NCI-H1092 treated with DMSO at 0.1 percent for 48 hours (cell line): ENCODE measurements at places on chromosomes 1 and 21.
A peak's percentile ranks its signal among the peaks of the same experiment; 100 is the strongest.

DNA sequence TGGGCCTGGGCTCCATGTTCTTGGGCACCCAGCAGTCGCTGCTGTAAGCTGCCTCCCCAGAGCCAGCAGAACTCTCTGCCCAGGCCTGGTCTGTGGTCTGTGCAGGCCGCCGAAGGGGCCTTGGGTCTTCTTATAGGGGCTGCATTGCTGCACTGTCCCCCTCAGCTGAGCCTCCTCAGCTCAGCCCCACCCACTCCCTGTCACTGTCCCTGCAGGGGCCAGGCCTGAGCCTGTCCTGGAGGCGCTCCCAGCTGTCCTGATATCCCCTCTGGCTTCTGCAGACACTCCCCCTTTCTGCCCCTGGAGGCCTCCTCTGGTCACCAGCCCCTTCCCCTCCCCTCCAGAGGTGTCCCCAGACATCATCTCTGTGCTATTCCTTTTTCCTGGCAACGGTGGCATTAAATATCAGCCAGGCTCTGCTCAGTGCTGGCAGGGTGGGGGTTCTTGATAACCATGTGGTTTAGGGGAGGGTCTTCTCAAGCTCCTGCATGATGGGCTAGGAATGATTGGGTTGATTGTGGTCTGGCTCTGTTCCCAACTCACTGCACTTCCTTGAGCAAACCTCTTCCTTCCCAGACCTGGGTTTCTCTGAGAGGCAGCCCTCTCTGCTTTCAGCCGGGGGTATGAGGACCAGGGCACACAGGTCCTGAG is 3.7 kb upstream of the FOXO6 start:
- no peak for DNase-seq

DNA sequence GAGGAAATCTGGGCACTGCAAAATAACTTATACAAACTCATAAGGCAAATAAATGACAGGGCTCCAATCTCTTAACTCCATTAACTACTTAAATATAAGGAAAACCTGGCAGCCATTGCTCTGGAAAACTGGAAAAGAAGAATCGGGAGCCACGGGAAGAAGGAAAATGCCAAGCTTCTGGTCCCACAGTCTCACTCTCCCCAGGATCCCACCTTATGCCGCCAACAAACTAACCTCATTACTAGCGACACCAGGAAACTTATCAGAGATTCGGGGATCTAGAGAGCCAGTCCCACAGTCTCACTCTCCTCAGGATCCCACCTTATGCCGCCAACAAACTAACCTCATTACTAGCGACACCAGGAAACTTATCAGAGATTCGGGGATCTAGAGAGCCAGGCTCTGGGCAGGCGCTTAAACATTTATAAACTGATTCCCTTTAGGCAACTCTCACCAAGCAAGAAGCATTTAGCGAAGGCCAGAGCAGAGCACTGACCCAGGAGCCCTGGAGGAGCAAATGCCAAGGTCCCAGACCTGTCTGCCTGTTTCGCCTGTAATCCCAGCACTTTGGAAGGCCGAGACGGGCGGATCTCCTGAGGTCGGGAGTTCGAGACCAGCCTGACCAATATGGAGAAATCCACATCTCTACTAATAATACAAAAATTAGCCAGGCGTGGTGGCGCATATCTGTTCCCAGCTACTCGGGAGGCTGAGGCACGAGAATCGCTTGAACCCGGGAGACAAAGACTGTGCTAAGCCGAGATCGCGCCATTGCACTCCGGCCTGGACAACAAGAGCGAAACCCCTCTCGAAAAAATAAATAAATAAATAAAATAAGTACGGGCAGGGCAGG is 720 bp downstream of the PSMB2 start:
- no peak for DNase-seq

GRCh38 chr1:63199706-63200335 is 122.5 kb upstream of the FOXD3 start:
- DNase-seq = no peak

DNA sequence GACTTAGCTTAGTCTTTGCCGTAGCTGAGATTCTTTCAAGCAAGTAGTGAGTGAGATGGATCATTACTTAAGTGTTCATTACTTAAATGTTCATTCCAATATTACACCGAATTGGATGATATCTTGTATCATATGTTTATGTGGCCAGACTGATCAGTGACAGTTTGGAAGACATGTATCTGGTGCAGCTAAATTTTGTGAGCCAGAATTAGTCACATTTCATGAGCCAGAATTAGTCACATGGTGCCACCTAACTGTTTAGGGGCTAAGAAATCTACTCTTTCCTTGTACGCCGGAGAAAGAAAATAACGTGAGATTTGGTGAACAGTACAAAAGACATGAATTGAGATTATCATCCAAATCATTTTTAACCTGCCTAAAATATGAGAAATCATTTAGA is 355.6 kb downstream of the USP25 start:
- DNase-seq = no peak

DNA sequence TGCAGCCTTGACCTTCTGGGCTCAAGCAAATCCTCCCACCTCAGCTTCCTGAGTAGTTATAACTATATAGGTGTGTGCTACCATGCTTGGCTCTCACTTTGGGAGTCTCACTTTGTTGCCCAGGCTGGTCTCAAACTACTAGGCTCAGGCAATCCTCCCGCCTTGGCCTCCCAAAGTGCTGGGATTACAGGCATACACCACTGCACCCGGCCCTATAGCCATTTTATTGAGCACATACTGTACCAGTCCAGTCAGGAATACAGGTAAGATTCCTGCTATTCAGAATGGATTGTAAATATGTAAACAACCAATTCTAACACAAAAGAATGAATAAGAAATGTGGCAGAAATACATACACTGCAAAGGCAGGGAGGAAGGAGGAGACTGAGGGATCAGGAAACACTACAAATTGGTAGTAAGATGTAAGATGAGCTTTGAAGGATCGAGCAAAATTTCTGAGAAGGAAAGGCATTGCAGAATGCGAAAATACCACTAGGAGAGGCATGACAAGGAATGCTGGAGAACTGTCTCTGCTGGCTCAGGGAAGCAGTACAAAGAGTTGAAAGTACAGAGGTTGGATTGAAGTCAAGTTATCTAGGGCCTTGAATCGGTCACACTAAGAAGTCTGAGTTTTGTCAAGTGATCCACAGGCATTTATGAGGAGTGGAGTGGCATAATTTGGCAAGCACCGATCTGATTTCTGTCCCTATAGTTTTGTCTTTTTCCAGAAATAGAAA is 60.4 kb downstream of the LHX4 start:
- DNase-seq = no peak

DNA sequence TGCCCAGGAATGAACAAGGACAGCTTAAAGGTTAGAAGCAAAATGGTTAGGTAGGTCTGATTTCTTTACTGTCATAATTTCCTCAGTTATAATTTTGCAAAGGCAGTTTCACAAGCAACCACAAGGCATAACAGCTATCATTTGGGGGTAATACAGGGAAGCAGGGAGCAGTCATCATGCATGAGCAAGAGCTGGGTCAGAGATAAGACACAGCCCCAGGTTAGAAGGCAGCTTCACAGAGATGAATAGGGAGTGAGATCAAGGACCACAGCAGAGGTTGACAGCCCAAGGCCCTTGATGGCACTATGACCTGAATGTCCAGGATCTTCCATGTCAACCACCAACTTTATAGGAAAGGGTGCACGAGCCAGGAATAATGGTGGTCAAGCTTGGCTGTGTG is 9.0 kb upstream of the CSRP1 start:
- no peak for DNase-seq

GRCh38 chr1:200675588-200675852 is 5.8 kb upstream of the DDX59 start:
- DNase-seq = no peak

GRCh38 chr1:18484721-18485120 is 4.0 kb downstream of the KLHDC7A start:
- DNase-seq = no peak

DNA sequence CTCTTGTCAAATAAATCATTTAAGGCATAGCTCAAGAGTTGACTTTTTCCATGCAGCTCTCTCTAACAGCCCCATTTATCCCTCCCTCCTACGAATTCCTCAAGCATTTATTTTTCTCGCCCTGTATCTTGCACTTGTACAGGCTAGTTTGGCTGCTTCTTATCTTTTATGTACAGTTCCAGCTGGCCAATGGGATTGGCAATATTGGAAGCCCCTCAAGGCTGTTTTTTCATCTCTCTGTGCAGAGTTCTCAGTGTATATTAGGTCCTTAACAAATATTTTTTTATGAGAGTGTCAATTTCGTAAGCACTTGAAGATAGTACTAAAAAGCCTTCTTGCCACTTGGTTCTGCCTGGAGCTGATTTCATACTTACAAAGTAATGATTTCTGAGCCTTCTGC is 356.0 kb downstream of the ST6GALNAC3 start:
- no peak for DNase-seq

GRCh38 chr1:215992620-215993019 is 425.5 kb downstream of the KCTD3 start:
- peak; percentile 51 for DNase-seq

- DNase-seq = no peak
Measured at GRCh38 chr1:183920651-183921050, 115.7 kb downstream of the RGL1 start.

DNA sequence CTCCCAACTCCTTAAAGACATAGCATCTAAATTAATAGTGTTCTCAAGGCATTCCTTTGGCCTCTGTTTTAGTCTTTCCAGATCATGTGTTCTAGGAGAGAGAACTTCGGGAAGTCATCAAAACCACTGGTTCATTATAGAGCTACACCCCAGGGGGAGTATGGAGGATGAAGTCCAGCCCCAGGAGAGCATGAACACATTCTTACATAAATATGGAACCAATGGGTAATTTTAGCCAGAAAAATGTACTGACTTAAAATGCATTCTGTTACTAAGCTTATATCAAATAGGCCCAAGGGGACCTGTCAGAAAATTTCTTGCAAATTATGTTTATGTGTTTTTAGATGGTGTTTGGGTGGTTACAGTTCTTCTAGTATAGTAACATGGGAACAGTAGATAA is 165.2 kb downstream of the NTMT2 start:
- DNase-seq = no peak

DNA sequence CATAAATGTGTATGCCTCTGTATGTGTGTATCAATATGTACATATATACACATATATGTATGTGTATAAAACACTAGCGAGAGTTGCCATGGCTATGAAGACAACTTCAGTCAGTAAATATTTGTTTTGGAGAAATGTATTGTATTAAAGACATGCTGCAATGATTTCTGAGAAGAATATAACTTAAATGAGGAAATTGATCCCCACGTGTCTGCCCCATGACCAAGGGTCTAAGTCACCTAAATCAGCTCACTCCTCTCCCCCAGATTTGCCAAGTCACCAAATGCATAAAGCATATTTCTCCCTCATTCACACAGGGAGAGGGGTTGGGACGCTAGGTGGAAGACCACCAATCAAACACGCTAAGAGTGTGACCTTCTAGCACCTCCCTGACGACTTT is 58.3 kb upstream of the LYST start:
- no peak for DNase-seq

- no peak for DNase-seq
Measured at GRCh38 chr1:155472491-155473083, 90.0 kb downstream of the ASH1L start.

GRCh38 chr1:206831650-206832049 is 33.8 kb upstream of the IL20 start:
- no peak for DNase-seq

GRCh38 chr1:15509586-15509985 is 14.4 kb downstream of the CASP9 start:
- DNase-seq = no peak

DNA sequence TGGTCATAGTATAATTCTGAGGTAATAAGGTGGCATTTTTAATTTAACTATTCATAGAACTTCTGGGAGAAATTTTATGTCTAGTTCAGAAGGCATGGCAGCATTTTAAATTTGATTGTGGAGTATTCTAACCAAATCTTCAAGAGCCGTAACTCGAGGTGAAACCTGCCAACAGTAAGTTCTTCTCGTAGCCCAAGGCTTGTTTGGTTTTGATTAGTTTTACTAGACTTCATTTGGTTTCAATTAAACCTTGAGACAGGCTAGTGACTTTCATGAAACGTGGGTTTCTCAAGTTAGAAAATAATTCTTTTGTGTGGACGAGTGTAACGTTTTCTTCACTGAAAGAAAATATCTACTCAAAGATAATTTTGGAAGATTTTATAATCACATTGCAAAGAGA is 395.5 kb downstream of the USP25 start:
- DNase-seq = no peak

- no peak for DNase-seq
Measured at GRCh38 chr1:87760155-87760554, 431.5 kb downstream of the LMO4 start.

DNA sequence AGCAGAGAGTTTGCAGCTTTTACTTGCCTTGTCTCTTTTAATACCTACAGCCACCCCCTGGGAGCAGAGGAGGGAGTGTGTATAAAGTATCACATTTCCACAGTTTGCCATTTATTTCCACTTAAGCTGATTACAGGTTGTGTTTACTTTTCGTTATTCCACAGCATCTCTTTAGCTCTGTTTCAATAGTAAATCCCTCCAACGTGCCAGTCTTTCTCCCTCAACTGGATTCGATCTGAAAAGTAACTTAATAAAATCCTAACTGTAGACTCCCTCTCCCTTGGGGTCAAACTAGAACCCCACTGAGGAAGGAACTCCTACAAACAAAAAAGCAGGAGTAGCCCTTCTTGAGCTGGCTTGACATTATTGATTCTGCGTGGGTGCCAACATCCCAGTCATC is 3.1 kb upstream of the FCGR2A start:
- peak; percentile 98 for DNase-seq

DNA sequence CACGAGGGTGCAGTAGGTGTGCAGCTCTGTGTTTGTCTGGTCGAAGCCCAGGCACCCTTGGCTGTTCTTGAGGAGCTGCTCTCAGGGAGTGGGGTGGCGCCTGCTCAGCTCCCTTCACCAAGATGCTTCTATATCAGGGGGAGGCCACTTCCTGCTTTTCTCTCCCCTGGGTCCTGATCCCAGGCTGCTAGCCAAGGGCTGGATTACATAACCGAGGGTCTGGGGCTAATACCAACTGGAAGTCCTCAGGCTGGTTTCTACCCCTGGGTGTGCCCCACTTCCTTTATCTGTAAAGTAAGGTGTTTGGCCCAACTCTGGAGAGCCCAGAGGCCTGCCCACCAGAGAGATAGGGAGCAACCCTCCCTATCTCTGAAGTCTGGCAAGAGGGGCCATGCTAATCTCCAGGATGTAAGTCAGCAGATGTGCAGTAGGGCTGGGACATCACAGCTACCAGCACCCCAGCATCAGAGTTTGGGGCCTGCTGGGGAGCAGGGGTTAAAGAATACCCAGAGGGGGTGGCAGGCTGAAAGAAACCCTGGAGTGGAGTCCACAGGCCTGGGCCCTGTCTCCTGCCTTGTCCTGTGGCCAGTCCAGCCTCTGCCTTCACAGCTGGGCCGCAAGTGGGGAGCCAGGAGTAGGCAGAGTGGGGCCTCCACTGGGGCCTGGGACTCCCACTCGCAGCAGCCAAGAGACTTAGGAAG is 2.1 kb downstream of the SELENBP1 start:
- DNase-seq = no peak

- no peak for DNase-seq
Measured at GRCh38 chr1:209741889-209742288, 14.0 kb upstream of the TRAF3IP3 start.

GRCh38 chr1:174297351-174297750 is 138.0 kb downstream of the RABGAP1L start:
- DNase-seq = no peak

GRCh38 chr1:210373878-210374599 is 45.3 kb downstream of the HHAT start:
- DNase-seq = no peak

GRCh38 chr1:184395937-184396480 is 9.2 kb downstream of the C1orf21 start:
- DNase-seq = no peak

GRCh38 chr1:44851308-44851707 is 8.3 kb upstream of the PTCH2 start:
- no peak for DNase-seq
